CD4-positive, alpha-beta T cell (primary cell): ENCODE measurements at places on chromosomes 3 and 15.

DNA sequence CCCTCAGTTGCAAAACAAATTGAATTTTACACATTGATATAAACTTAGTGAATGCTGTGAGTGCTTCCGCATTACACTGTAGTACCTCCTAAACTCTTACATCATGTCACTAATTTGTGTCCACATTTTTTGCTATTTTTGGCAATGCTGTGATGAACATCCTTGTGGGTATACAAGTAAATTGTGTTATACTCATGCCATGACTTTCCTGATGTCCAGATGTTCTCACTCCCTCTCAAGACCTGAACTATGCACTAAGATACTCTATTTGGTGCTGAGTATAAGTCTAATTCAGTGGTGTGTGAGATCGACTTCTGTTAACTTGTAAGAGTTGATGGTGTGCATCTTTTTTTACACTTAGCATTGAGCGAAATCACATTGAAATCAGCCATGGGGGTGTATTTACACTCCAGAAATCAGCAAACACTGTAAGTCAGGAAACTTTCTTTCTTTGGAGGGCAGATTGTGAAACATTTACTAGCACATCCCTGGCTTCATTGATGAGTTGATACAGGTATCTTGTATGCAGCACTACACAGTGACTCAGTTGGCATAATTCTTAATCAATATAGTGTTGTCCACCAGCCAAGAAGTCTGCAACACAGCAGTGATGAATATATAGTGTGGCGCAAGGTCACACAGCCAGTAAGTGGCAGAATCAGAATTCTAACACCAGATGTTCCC, 228.1 kb upstream of the RORA start:
- no peak for DNase-seq

- DNase-seq, result no peak
These were observed 280.3 kb upstream of the PROK2 start for GRCh38 chr3:72065236-72065635.

- no peak for DNase-seq
These were observed 31.9 kb upstream of the THSD4 start for GRCh38 chr15:71083349-71083748.

GRCh38 chr3:183490653-183491052, 62.2 kb upstream of the MCF2L2 start:
- DNase-seq, result peak; percentile 48

DNA sequence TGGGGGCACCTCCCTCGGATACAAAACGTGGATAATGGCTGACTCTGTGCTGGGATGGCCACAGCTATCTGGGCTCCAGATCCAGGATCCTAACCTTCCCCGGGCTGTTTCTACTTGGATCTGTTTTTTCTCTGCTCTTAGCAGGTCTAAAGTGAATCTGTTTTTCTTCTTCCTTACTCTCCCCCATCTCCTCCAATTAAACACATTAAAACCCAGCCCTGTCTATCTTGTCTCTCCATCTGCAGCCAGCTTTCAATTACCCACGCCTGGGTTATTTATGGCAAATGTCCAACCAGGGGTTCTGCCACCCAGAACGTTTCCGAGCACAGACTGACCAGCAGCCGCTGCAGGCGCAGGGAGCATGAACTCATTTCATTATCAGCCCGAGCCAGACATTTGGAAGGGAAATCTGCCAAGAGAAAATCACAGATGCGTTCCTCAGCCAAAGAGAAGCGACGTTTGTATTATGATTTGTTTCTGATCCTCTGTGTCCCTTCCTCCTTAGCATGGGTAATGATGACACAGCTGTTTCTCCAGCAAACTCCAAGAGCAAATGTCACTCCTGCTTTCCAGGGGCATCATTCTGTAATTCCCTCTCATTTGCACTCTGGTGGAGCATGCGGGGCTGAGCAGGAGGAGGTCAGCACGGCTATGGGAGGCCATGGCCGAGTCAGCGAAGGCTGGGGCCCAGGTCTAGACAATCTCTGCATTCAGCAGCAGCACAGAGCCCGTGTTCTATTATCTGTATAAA, 42.0 kb downstream of the UMPS start:
- no peak for DNase-seq

- DNase-seq, result no peak
These were observed 261.3 kb upstream of the MEIS2 start for GRCh38 chr15:37361621-37362020.

DNA sequence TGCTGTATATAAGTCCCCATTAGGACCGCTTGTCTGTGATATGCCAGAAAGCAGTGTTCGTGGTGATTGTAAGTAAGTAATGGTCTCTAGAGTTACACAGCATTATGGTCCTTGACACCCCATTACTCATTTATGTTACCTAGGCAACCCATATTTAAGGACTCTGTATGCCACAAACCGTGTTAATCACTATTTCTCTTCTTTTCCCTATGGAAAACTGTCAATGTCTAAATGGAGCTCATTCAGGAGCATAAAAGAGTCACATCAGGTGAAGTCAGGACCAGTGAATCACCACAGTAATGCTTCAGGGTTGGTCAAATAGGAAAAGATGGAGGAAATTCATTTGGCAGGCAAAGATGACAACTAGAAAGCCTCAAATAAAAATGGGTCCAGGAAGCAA, 146.6 kb upstream of the PEX5L start:
- DNase-seq, result no peak

GRCh38 chr15:76286271-76286879, 24.9 kb downstream of the ETFA start:
- peak; percentile 7 for DNase-seq

DNA sequence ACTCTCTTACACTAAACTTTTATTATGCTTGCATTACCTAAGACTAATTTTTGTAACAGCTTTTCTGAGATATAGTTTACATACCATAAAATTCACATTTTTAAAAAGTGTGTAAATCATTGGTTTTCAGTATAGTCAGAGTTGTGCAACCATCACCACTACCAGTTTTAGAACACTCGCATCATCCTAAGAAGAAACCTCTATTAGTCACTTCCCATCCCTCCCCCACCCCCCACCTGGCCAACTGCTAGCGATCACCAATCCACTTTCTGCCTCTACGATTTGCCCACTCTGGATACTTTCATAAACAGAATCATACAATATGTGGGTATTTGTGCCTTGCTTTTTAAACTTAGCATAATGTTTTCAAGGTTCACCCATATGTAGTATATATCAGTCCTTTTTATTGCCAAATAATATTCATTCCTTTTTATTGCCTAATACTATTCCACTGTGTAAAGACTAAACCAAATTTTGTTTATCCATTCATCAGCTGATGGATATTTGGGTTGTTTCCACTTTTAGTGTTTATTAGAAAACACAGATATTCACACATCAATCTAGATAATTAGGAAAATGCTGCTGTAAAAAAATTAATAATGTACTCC, 23.0 kb downstream of the UBP1 start:
- no peak for DNase-seq

DNA sequence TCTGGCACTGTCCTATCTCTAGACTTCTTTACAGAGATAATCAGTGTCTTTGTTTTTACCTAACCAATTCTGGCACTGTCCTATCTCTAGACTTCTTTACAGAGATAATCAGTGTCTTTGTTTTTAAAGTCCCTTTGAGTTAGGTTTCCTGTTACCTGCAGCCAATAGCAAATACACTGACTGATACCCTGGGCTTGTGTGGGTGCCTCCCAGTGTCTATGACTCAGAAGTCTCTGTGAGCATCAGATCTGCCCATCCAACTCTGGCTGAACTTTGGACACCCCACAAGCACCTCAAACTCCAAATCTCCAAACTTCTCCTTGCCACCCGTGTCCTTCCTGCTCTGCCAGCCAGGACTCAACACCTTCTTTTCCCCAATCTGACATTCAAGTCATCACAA, 30.4 kb downstream of the SLC41A3 start:
- DNase-seq, result no peak

- DNase-seq, result no peak
These were observed 599.5 kb downstream of the FHIT start for GRCh38 chr3:60651799-60652198.

- DNase-seq, result no peak
These were observed 36.7 kb upstream of the BLM start for GRCh38 chr15:90680371-90680935.

GRCh38 chr3:36792342-36792741, 28.0 kb upstream of the DCLK3 start:
- DNase-seq, result no peak

GRCh38 chr15:79004336-79004735, 59.5 kb upstream of the CTSH start:
- no peak for DNase-seq

- DNase-seq, result no peak
These were observed 12.2 kb downstream of the PRC1 start for GRCh38 chr15:90982135-90982534.
